Ovary (tissue), 10 donors: ENCODE measurements at places on chromosomes 12 and 14. TPM values are rescaled to one million over a fixed set of nuclear protein-coding genes. Genes with fewer than 3 reads are reported as not detected.

ADGRD1 gene
- 28.3 TPM for polyA plus RNA-seq

DNA sequence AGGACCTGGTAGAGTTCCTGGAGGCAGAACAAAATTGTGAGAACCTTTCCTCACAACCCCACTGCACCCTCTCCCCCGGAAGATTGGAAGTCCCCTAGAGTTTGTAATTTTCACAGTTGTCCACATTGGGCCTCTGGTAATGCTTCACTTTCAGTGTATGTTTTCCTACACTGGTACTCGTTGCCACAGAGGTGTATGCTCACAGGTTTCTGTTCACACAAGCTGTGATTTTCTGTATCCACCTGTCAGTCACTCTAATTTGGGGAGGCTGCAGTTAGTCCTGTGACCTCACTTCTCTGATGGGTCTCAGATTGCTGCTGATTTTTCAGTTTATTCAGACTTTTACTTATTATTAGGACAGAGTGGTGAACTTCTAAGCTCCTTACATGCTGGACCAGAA lies 66.4 kb upstream of the BMP4 start:
- H3K27me3 ChIP-seq = no peaks in the 10 kb centered on the region
- no peaks in the 10 kb centered on the region for H3K36me3 ChIP-seq
- no peak overlapping the region for H3K4me3 ChIP-seq
- no peak overlapping the region for H3K27ac ChIP-seq

DNA sequence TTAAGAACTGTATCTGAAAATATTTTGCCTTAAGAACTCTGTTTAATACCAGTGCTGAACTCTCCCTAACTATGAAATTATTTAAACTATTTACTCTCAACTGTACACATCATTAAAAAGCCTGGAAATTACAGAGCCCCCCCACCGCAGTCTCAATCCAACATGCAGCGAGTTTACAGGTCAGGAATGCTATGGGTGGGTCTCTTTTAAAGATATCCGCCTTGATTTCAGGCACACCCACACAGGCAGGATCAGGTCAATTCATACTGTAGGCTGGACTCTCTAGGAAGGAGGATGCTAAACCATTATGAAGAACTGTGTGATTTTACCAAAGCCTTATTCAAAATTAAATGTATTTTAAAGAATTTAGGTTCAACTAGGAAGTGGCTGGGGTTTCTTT lies 16.5 kb downstream of the SPTLC2 start:
- no peak for DNase-seq
- no peak overlapping the region for H3K27ac ChIP-seq
- H3K36me3 ChIP-seq = no peaks in the 10 kb centered on the region
- H3K27me3 ChIP-seq = no peaks in the 10 kb centered on the region
- H3K4me1 ChIP-seq = peaks cover 6% of the 10 kb centered on the region

DNA sequence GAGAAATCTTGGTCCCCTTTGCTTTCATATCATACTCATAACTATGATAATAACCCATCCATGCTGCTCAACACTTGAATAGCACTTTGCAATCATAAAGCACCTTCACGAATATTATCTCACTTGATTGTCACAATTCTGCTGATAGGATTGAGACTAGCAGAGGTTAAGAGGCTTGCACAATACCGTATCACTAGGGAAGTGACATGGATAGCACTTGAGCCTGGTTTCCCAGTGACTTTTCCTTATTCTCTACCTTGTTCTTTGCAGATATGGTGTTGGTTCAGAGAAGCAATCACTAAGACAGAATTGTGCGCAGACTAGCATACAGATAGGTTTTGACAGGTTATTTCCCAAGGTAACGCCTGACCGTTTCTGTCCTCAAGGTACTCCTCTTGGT lies 186.6 kb upstream of the GZMB start:
- no peak overlapping the region for H3K27ac ChIP-seq
- H3K36me3 ChIP-seq = no peaks in the 10 kb centered on the region
- no peaks in the 10 kb centered on the region for H3K4me1 ChIP-seq

VWF gene
- 107 TPM for polyA plus RNA-seq

DNA sequence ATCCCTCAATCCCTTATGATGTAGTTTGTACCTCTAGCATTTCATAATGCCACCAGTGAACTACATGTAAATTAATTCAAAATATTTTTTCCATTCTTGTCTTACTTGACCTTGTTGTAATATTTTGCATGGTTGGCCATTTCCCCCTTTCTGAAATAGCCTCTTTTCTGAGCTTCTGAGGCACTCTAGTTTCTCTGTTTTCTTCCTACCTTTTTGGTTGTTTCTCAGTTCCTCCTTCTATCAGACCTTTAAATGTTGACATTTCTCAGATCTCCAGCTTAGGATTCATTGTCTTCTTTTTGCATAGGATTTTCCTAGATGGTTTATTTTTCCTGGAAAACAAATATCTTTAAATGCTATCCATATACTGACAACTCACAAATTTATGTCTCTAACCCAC lies 9.8 kb upstream of the RMST start:
- H3K27ac ChIP-seq = no peak overlapping the region
- no peak overlapping the region for H3K4me3 ChIP-seq
- no peaks in the 10 kb centered on the region for H3K36me3 ChIP-seq
- no peaks in the 10 kb centered on the region for H3K4me1 ChIP-seq
- no peaks in the 10 kb centered on the region for H3K27me3 ChIP-seq
- no peak for DNase-seq

PLEKHG7 gene
- polyA plus RNA-seq = not detected

IGFBP6 gene
- 112 TPM for polyA plus RNA-seq

DNA sequence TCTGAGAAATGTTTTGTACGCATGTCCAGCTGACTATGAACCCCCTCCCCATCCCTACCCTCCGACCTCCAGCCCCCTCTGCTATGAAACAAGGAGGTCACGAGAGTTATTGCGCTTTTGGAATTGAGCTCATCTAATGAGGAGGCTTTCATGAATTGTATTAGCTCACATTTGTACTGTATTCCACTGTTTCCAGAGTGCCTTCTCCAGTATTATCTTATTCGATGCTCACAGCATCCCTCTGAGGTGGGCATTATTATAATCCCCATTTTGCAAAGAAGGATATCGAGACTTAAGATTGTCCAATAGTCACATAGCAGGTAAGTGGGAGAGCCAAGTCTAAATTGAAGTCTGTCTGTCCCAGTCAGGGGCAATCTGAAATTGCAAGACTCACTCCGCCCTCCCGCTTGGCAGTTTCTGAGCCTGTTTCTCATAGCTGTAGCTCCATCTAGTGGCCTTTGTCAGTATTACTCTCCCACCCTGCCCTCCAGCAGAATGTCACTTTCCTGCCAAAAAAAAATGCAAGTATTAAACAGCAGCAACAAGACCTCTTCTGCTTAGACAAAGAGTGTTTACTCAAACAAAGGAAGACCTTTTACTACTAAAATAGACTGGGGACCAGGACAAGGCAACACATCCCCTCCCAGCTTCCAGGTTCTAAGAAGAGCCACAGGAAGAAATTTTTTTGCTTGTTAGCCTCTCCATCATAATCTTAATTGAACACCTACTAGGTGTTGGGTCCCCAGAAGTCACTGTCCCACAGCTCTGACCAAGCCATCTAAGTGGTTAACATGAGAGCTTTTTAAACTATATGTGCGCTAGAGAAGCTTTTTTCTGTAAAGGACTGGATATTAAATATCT lies 48.6 kb upstream of the TMEM233 start:
- no peak overlapping the region for H3K4me3 ChIP-seq
- H3K36me3 ChIP-seq = no peaks in the 10 kb centered on the region
- H3K4me1 ChIP-seq = no peaks in the 10 kb centered on the region
- no peak overlapping the region for H3K27ac ChIP-seq
- peak; percentile 46 for DNase-seq
- H3K27me3 ChIP-seq = no peaks in the 10 kb centered on the region

CLEC6A gene
- polyA plus RNA-seq = not detected

GRCh38 chr12:12684375-12685106 lies 11.4 kb downstream of the GPR19 start:
- DNase-seq = no peak
- no peaks in the 10 kb centered on the region for H3K36me3 ChIP-seq
- H3K27me3 ChIP-seq = no peaks in the 10 kb centered on the region
- no peaks in the 10 kb centered on the region for H3K4me1 ChIP-seq
- H3K27ac ChIP-seq = no peak overlapping the region
- no peak overlapping the region for H3K4me3 ChIP-seq

DNA sequence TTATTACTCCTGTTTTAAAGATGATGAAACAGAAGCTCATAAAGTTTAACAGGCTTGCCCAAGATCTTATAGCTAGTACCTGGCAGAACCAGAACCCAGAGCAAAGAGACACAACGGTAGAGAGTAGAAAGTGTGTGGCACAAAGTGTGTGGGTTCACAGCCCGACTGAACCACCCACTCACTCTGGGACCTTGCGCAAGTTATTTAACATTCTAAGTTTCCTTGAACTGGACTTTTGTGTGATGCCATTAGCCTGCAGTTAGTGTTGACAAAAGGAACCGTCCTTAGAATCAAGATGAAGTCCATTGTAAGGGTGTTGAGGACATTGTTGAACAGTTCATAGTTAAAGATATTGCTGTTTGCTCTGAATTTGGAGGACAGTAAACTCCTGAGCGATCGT lies 29.9 kb upstream of the RIC8B start:
- no peak for DNase-seq
- no peak overlapping the region for H3K27ac ChIP-seq
- H3K27me3 ChIP-seq = no peaks in the 10 kb centered on the region

DNA sequence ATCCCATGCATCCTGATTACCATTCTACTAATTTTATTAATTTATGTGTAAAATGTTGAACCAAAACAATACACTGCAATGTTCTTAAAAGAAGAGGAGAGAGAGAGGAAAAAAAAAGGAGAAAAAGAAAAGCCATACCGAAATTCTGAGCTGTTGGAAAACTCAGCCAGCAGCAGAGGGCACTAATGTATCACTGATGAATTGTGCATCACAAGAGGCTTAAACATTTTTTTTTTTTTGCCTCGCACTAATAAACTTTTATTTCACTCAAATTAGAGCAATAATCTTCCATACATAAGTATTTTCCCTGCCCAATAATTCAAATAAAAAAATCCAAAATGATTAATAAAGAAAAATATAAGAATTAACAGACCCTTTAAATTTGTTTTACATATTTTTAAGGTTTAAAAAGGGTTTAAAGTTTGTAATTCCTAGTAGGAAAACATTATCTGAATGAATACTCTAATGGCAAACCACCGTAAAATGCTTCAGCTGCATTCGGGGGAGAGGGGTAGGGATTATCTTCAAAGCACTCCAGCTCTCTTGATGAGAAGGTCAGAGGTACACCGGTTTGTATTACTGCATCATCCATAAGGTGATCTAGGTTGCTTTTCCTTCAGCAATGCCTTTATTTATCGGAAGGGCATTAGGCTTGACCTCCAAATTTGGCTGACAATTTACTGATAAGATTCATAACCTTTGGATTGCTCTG lies 41.9 kb downstream of the ATP23 start:
- peak; percentile 27 for DNase-seq
- no peaks in the 10 kb centered on the region for H3K27me3 ChIP-seq
- H3K27ac ChIP-seq = no peak overlapping the region
- H3K36me3 ChIP-seq = no peaks in the 10 kb centered on the region
- H3K4me1 ChIP-seq = no peaks in the 10 kb centered on the region
- H3K4me3 ChIP-seq = no peak overlapping the region

ZNF385A gene
- 4.5 TPM for polyA plus RNA-seq

GRCh38 chr12:6555018-6555691 lies 687 bp downstream of the IFFO1 start:
- peak overlapping the region; percentile 79 for H3K4me3 ChIP-seq
- H3K4me1 ChIP-seq = peaks cover 25% of the 10 kb centered on the region
- H3K27ac ChIP-seq = peak overlapping the region; percentile 26
- no peaks in the 10 kb centered on the region for H3K36me3 ChIP-seq
- DNase-seq = no peak
- H3K27me3 ChIP-seq = no peaks in the 10 kb centered on the region

DNA sequence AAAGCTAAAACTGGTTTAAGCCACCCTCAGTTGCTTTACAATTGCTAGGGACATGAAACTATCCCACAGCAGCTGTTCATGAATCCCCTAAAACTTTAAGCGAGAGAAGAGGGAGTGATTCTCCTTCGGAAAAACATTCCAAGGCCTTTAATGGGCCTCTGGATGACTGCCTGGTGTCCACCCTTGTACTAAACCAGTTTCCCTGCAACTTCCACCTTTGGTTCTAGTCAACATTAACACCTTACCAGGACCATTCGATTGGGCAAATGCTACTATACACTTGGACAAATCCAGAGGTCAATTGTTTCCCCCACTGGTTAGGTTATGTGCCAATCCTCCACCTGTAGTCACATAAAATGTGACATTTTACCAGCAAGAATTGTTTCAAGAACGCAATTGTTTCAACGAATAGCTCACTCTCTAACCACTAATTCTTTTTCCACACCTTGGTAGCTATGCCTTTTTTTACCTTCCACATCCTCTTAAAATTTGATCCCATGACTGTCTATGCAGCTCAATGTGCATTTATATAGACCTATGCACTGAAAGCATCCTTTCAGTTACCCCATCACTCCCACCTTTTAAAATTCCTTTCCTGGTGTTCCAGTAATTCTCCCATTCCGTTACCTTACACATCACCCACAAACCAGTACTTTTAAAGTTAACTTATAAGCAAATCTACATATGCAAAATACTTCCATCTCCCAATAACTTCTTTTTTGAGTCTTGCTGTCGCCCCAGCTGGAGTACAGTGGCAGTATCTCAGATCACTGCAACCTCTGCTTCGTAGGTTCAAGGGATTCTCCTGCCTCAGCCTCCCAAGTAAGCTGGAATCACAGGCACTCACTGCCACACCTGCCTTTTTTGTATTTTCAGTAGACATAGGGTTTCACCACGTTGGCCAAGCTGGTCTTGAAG lies 3.6 kb downstream of the UBC start:
- H3K36me3 ChIP-seq = peaks cover 4% of the 10 kb centered on the region
- no peak overlapping the region for H3K27ac ChIP-seq
- peak; percentile 20 for DNase-seq

CLEC14A gene
- 28.6 TPM for polyA plus RNA-seq
